Psoas muscle (tissue), 8 donors: ENCODE measurements at places on chromosomes 11 and 22. TPM values are rescaled to one million over a fixed set of nuclear protein-coding genes. Genes with fewer than 3 reads are reported as not detected.

DNA sequence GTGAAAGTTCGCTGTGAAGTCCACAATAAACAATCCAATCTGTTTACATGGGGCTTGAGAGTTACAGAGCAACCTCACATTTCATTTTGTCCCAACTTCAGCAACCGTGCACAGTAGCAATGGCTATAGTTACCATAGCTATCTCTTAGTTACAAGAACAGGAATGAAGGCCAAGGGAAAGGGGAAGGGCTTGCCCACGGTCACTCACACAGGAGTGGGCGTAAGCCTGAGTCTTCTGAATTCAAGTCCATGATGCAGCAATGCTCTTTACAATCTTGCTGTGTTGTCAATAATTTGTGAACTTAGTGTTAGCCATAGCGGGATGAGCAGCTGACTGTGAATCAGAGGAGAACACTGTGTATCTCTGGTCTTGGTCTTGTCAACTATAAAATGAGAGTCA is 102.9 kb downstream of the ADAMTS15 start:
- H3K4me3 ChIP-seq = no peak overlapping the region
- no peaks in the 10 kb centered on the region for H3K36me3 ChIP-seq
- DNase-seq = no peak
- no peaks in the 10 kb centered on the region for H3K27me3 ChIP-seq

DNA sequence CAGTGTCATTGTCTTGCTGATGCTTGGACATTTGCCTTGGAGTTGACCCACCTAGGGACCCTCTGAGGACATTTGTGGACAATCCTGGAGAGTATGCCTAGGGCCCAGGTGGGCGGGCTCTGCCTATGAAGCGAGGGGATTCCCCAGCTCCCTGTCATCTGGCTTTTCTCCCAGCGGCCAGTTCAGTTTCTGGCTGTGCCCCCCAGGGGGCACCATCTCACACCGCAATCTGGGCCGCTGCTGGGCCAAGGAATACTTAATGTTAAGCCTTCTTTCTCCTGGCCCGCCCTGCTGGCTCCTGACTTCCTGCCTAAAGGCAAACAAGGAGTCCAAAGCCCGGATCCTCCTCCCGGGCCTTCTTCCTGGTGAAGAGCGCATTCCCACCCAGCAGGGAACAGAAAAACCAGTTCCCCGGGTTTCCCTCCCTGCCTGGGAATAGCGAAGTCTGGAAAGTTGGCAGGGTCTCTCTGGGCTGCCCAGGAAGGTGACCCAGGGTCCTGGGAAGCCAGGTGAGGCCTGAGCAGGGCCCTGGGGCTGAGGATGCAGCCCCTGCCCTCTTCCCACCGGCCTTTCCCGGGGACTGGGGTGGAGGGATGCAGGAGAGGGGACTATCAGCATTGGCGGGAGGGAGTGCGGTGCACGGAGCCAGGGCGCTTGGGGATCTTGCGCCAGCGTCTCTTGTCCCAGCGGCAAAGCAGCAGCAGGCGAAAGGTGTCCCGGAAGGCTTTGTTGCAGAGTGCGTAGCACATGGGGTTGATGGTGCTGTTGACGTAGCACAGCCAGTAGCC is 11.9 kb downstream of the CHRM1 start:
- no peaks in the 10 kb centered on the region for H3K27me3 ChIP-seq

Gene FXYD2
- not detected for total RNA-seq

Gene HTR3B
- not detected for total RNA-seq

DNA sequence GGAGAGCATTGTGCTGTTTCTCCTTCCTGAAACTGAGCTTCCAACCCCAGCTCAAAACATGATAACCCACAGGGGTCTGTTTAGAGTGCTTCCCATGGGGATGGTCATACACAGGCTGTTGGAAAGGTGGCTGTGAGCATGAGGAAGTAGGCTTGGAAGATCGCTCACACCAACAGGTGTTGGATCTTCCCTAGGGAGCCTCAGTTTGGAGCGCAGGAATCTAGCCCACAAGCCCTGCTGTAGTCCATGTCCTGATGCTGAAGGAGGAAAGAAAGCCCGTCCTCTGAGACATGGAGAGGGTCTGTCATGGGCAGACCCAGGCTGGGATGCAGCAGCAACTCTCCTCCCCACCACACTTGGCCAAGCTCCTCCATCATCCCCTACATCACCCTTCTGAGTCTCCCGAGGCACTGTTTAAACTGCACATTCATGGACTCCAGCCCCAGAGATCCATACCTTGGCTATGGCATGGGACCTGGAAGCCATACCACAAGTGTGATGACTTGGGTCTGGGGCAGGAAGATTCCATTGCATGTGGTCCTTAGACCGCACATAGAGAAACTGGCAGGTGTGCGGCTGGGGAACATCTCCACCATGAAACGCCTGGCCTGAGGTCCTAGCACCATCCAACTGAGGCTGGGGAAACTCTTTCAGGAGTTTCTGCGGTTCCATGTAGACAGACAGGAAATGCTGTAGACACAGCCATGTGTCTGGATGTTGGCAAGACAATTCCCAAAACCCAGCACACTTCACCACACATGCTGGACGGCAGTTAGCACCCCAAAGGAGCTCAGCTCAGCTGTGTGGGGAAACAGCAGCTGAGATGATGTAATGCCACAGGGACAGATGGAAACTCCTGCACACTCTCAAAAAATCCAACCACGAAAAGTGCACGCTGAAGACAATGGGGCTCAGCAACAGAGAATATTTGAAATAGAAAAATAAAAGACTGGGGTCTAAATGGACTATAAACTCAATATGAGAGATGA is 27.6 kb upstream of the TTC12 start:
- no peak overlapping the region for H3K27ac ChIP-seq
- no peaks in the 10 kb centered on the region for H3K27me3 ChIP-seq
- no peaks in the 10 kb centered on the region for H3K4me1 ChIP-seq
- no peaks in the 10 kb centered on the region for H3K36me3 ChIP-seq

Gene MMP27
- not detected for total RNA-seq

- no peaks in the 10 kb centered on the region for H3K36me3 ChIP-seq
- no peaks in the 10 kb centered on the region for H3K4me1 ChIP-seq
- H3K4me3 ChIP-seq = no peak overlapping the region
- no peak for DNase-seq
Observed at GRCh38 chr22:22203048-22203971, 41.3 kb upstream of the VPREB1 start.

DNA sequence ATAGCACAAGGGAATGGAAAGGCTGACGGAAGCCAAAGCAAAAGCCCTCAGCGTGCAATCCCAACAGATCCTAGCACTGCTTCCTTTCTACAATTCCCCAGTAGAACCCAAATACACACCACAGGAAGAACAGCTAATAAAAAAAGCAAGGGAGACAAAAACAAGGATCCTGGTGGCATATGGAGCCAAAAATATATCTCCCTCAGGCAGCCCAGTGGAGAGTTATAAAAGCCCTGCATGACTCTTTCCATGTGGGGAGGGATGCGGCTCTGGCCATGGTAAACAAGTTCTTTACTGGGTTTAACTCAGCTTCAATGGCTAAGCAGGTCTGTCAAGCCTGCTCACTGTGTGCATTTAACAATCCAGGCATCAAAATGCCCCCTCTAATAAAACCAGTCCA is 88.1 kb downstream of the PIWIL4 start:
- no peak overlapping the region for H3K4me3 ChIP-seq
- H3K27ac ChIP-seq = no peak overlapping the region
- H3K27me3 ChIP-seq = no peaks in the 10 kb centered on the region
- H3K4me1 ChIP-seq = peaks cover 8% of the 10 kb centered on the region
- H3K36me3 ChIP-seq = no peaks in the 10 kb centered on the region

DNA sequence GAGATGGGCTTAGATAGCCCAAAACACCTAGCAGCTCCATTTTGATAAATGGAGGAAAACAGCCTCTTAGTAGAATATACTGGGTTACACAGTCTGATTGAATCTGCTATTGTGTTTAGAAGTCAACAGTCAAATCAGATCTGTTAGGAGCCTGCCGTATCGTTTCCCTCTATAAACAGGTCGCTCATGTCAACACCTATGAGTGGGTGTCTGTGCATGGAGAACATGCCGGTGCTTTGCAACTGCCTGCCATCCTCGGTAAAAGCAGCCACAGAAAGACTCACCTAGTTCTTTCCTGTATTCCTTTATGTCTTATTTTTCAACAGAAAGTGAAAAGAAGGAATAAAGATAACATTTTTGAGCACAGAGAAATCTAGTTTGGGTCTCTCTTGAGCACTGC is 99.4 kb downstream of the ETS1 start:
- H3K27ac ChIP-seq = no peak overlapping the region
- no peak overlapping the region for H3K4me3 ChIP-seq
- no peak for DNase-seq
- peaks cover 53% of the 10 kb centered on the region for H3K36me3 ChIP-seq
- no peaks in the 10 kb centered on the region for H3K27me3 ChIP-seq
- peaks cover 44% of the 10 kb centered on the region for H3K4me1 ChIP-seq

DNA sequence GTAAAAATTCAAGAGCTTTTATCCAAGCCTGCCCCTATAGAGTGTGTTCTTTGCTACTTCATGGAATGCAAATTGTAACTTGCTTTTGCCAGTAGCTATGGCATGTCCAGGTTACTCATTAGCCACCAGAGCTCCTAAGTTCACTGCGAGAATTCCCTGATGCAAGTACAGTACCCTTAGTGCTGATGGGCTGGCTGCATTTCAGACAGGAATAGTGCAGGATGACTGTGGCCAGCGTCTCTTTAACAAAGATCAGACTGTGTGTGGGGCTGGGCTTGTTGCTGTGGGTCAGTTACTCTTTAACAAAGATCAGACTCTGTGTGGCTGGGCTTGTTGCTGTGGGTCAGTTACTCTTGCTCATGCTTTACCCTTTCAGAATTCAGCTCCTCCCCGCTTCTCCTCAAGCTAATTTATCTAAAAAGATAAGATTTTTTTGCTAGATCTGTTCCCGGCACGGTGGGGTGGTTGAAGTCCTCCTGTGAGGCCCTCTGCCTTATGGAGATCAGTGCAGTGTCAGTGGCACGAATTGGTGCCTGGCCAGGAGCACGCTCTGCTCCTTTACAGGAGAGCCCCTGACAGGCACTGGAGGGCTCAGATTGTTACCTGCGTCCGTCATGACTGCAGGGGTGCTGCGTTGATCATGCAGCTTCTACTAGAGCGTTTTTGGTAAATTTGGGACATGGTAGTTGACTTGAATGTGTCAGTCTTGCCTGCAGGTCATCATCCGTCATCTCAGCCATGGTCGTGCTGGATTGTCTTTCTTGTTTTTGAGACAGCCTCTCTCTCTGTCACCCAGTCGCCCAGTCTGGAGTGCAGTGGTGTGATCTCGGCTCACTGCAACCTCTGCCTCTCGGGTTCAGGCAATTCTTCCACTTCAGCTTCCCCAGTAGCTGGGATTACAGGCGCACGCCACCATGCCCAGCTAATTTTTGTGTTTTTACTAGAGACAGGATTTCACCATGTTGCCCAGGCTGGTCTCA is 27.0 kb downstream of the AP2A2 start:
- no peaks in the 10 kb centered on the region for H3K27me3 ChIP-seq
- H3K4me1 ChIP-seq = peaks cover 13% of the 10 kb centered on the region
- no peak overlapping the region for H3K4me3 ChIP-seq
- DNase-seq = no peak
- no peaks in the 10 kb centered on the region for H3K36me3 ChIP-seq
- no peak overlapping the region for H3K27ac ChIP-seq

DNA sequence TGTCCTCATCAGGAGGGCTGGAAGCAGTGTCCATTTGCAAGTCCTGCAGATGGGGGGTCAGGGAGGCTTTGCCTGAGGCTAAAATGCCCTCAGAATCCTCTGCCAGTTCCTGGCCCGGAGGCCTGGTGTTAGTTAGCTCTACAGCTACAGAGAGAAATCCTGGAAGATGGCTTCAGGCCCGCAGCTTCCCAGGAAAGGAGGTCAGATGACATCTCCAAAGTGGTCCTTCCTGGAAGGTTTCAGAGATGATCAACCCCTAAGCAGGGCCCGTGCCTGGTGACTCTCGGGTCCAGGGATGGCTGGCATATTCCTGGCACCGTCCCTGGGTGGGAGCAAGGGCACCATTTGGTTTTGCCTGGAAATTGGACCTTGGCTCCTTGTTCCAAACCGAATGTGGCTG is 959.1 kb downstream of the BRD1 start:
- H3K27me3 ChIP-seq = no peaks in the 10 kb centered on the region
- no peaks in the 10 kb centered on the region for H3K4me1 ChIP-seq
- no peaks in the 10 kb centered on the region for H3K36me3 ChIP-seq

Gene ADAMTS15
- 1.9 TPM for total RNA-seq

DNA sequence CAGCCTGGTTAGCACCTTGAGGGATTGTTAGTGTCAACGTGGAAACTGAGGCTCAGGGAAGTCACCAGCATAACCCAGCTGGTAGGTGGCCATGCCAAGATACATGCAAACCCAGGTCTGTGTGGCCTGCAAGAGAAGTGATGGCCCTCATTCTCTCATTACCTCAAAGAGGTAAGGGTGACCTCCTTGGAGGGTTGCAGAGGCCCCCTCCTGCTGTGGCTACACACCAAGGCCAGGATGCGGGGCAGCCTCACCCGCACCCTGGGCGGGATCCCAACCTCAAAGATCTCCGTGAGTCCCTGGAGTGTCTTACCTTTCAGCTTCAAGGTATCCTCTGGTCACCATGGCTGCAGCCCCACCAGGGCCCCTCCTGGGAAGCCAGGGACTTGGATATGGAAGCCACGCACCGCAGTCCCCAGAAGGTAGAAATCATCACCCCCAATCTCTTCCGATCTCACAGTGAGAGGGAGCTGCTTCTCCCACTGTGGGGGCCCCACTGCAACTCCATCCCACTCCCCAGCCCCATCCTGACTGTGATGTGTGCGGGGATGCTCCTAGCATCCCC is 95.4 kb downstream of the MORC2 start:
- no peak for DNase-seq
- H3K4me1 ChIP-seq = peaks cover 12% of the 10 kb centered on the region
- no peaks in the 10 kb centered on the region for H3K36me3 ChIP-seq
- no peak overlapping the region for H3K4me3 ChIP-seq

DNA sequence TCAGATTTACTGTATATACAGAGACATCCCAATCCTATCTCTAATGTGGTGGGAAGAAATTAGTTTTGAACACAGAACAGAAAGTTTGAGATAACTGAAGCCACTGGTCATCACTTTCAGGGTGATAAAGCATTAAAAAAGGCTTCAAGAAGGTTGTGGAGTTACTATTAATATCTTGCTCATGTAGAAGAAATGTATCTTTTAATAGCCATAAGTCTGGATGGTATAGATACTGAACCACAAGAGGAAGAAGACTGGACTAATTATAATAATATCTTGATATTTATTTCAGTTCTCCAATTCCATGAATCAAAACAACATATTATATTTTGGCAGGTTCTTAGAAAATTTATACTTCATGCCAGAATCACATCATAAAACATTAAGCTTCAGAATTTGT is 137.1 kb downstream of the TMEM135 start:
- H3K27ac ChIP-seq = no peak overlapping the region
- no peaks in the 10 kb centered on the region for H3K36me3 ChIP-seq
- peaks cover 18% of the 10 kb centered on the region for H3K4me1 ChIP-seq
- H3K4me3 ChIP-seq = no peak overlapping the region

GRCh38 chr11:9313648-9314290 is 624 bp downstream of the TMEM41B start:
- peak overlapping the region; percentile 87 for H3K27ac ChIP-seq
- no peaks in the 10 kb centered on the region for H3K36me3 ChIP-seq
- peaks cover 13% of the 10 kb centered on the region for H3K4me1 ChIP-seq
- DNase-seq = no peak
- H3K4me3 ChIP-seq = peak overlapping the region; percentile 97

Gene NXPE2
- total RNA-seq = 0.12 TPM

- no peak for DNase-seq
- H3K36me3 ChIP-seq = no peaks in the 10 kb centered on the region
- H3K4me1 ChIP-seq = no peaks in the 10 kb centered on the region
- H3K27me3 ChIP-seq = no peaks in the 10 kb centered on the region
- H3K4me3 ChIP-seq = no peak overlapping the region
Observed at GRCh38 chr11:104541701-104542100, 356.6 kb downstream of the CASP12 start.

Gene DDIAS
- total RNA-seq = 0.21 TPM

Gene MS4A4E
- total RNA-seq = 1.6 TPM

- H3K36me3 ChIP-seq = no peaks in the 10 kb centered on the region
- no peaks in the 10 kb centered on the region for H3K27me3 ChIP-seq
Observed at GRCh38 chr11:30861531-30861930, 275.4 kb upstream of the MPPED2 start.

Gene MEI1
- 0.47 TPM for total RNA-seq

Gene OR5AS1
- total RNA-seq = not detected
